ENCODE measurements at places on chromosomes 7 and 10. TPM values are rescaled to one million over a fixed set of nuclear protein-coding genes. Genes with fewer than 3 reads are reported as not detected.
A peak's percentile ranks its signal among the peaks of the same experiment; 100 is the strongest.

ODAD2 gene
- 4.7 TPM for total RNA-seq

AKR1B1 gene
- total RNA-seq, result 54.7 TPM

NODAL gene
- total RNA-seq, result 2.2 TPM

ITGA8 gene
- total RNA-seq, result 16.2 TPM

PPP1R9A gene
- total RNA-seq, result 41.4 TPM

FEZF1 gene
- 0.77 TPM for total RNA-seq

SMKR1 gene
- total RNA-seq, result 2.4 TPM

CPN1 gene
- 0.69 TPM for total RNA-seq

EPO gene
- 0.28 TPM for total RNA-seq

- H3K27ac ChIP-seq, result no peak overlapping the region
These were observed 559.0 kb upstream of the ADARB2 start for GRCh38 chr10:2296179-2296891.

GRCh38 chr7:29976673-29977415 is 12.8 kb downstream of the SCRN1 start:
- H3K27me3 ChIP-seq, result no peaks in the 10 kb centered on the region
- peak overlapping the region; percentile 6 for H3K4me3 ChIP-seq
- DNase-seq, result no peak
- peak overlapping the region; percentile 88 for H3K27ac ChIP-seq

GRCh38 chr7:121531175-121532070 is 135.3 kb upstream of the FAM3C start:
- no peak overlapping the region for H3K4me3 ChIP-seq
- no peaks in the 10 kb centered on the region for H3K4me1 ChIP-seq
- H3K36me3 ChIP-seq, result no peaks in the 10 kb centered on the region
- H3K27me3 ChIP-seq, result no peaks in the 10 kb centered on the region

- H3K4me3 ChIP-seq, result no peak overlapping the region
- H3K27me3 ChIP-seq, result no peaks in the 10 kb centered on the region
- no peak for DNase-seq
- no peaks in the 10 kb centered on the region for H3K4me1 ChIP-seq
- H3K27ac ChIP-seq, result no peak overlapping the region
These were observed 12.0 kb upstream of the CRHR2 start for GRCh38 chr7:30694218-30694745.

DNA sequence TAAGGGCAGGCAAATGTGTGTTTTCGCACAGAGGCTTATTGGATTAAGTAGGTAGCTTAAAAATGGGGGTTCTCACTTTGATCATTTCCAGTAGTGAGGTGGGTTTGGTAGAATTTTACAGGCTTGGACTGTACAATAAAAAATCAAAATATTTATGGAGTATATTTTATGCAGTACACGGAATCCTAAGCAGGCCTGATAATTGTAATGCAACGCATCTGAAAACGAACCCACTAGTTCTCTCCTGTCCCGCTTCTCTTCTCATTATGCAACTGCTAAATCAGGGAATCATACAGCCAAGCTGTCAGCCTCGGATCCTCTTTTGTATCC is 377 bp upstream of the POLR1F start:
- peak overlapping the region; percentile 74 for H3K27ac ChIP-seq
- DNase-seq, result no peak
- no peaks in the 10 kb centered on the region for H3K4me1 ChIP-seq
- no peaks in the 10 kb centered on the region for H3K27me3 ChIP-seq

DNA sequence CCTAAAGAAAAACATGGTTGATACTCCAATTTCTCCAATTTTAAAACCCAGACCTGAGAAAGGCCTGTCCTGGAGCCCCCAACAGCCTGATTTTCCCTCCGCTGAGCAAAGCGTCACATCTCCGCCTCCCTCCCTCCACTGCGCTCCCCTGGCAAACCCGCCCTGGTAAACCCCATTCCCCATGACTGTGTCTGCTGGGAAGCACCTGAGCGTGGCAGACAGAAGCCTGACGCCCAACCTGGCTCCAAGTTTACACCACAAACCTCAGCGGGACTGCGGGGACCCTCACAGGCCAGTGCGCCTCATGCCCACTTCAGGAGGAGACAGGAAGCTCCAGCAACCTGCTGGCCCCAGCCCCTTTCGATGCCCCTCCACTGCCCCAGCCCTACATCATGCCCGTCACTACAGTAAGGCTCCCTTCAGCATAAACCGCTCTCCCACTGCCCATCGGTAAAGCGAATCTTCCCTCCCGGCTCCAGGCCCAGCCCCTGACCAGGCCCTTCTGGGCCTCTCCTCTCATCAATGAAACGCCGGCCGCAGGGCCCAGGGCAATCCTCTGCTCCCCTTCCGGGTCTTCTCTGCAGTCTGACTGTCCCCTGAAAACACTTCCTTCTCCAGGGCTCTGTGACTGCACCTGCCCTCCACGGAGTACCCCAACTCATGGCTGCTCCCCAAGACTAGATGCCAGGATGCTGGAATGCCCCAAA is 233.3 kb downstream of the MAD1L1 start:
- no peaks in the 10 kb centered on the region for H3K27me3 ChIP-seq
- no peak for DNase-seq
- H3K4me1 ChIP-seq, result peaks cover 35% of the 10 kb centered on the region
- no peak overlapping the region for H3K4me3 ChIP-seq
- H3K27ac ChIP-seq, result no peak overlapping the region

DNA sequence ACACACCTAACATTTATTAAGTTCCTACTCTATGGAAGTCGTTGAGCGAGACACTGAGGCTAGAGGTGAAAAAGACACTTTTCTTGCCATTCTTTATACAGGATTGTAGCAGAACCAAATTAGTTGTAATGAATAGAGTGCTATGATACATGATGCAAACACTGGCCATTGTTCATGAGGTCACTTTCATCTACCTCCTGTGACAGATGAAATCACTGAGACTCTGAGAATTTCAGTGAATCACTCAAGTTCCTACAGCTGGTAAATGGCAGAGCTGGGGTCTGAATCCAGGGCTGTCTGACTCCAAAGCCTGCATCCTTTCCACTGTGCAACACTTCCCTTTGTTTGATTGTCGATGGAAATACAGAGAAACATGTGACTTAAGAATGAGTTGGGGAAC is 657.6 kb downstream of the LRMDA start:
- H3K27me3 ChIP-seq, result no peaks in the 10 kb centered on the region
- H3K36me3 ChIP-seq, result no peaks in the 10 kb centered on the region
- DNase-seq, result no peak
- H3K4me3 ChIP-seq, result no peak overlapping the region
- H3K27ac ChIP-seq, result no peak overlapping the region

DNA sequence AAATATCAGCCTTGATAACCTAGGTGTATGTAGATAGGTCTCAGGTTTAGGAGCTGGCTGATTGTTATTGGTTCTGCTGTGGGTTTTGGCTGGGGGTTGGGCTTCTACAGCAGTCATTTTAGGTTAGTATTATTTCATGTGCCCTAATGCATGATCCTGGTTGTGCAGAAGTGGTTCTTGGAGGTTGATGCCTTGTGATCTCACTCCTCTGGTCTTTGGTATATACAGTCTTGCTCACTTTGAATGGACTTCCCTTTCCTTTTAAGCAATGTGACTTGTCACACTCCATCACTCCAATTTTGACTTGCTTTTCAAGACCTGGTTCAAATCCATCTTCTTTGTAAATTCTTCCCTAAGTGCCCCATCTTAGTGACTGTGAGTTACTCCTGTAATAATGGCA is 188.9 kb downstream of the LRMDA start:
- DNase-seq, result no peak
- H3K36me3 ChIP-seq, result no peaks in the 10 kb centered on the region
- H3K27me3 ChIP-seq, result no peaks in the 10 kb centered on the region
- no peak overlapping the region for H3K4me3 ChIP-seq
- H3K4me1 ChIP-seq, result peaks cover 5% of the 10 kb centered on the region

DNA sequence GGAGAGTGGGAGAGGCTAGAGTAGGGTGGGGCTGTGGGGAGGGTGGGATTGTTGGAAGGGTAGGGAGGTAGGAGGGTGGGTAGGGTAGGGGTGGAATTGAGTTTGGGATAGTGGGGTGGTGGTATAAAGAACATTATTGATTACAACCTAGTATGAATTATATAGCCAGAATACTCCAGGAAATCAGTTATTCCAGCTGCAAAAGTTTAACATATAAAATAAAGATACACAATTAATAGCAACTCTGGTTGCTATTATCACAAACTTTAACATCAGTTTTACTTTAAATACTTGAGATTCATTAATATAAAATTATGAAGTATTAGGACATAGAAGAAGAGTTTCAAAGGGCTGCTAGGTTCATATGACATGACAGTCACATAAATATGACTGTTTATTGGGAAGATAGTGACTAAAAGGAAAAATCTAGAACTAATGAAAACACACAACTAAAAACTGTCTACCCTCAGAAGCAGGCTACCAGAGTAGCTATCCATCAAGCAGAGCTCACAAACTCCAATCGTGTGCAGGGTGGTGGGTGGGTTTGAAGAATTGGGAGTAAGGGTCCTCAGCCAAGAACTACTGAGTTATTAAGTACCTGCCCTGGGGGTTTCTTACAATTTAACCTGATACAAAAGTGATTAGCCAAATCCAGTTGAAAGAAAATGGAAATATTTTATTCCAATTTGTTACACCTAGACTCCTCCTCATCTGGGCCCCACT is 14.0 kb upstream of the SGCE start:
- H3K4me3 ChIP-seq, result no peak overlapping the region
- no peak for DNase-seq
- H3K27ac ChIP-seq, result no peak overlapping the region
- no peaks in the 10 kb centered on the region for H3K36me3 ChIP-seq

- H3K4me3 ChIP-seq, result no peak overlapping the region
- DNase-seq, result no peak
- H3K4me1 ChIP-seq, result peaks cover 25% of the 10 kb centered on the region
- no peak overlapping the region for H3K27ac ChIP-seq
These were observed 36.6 kb upstream of the BHLHA15 start for GRCh38 chr7:98174334-98175259.

- H3K27ac ChIP-seq, result no peak overlapping the region
- no peaks in the 10 kb centered on the region for H3K27me3 ChIP-seq
- no peaks in the 10 kb centered on the region for H3K4me1 ChIP-seq
- no peaks in the 10 kb centered on the region for H3K36me3 ChIP-seq
These were observed 1136.4 kb downstream of the TYW1 start for GRCh38 chr7:68133045-68133444.

GRCh38 chr7:85172530-85172941 is 14.3 kb downstream of the SEMA3D start:
- no peaks in the 10 kb centered on the region for H3K27me3 ChIP-seq
- H3K27ac ChIP-seq, result no peak overlapping the region
- H3K4me3 ChIP-seq, result no peak overlapping the region
- no peaks in the 10 kb centered on the region for H3K36me3 ChIP-seq

DNA sequence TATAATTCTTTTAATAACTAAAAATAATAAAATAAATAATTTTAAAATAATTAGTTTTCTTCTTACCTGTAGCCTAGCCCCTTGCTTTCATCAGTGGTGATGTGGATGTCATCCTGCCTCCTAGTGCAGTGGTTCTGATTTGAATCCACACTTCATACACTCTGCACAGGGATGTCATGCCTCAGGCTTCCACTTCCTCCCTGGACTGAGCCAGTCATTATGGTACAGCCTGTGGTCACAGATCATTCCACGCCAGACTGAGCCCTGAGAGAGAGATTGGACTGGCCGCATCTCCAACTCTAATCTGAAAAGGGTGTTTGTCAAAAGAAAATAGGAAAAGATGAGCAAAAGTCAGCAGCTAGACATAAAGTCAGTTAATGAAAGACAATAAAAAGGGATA is 436.2 kb upstream of the IGFBP3 start:
- no peak overlapping the region for H3K27ac ChIP-seq
- no peaks in the 10 kb centered on the region for H3K36me3 ChIP-seq
- H3K4me1 ChIP-seq, result no peaks in the 10 kb centered on the region
- no peak overlapping the region for H3K4me3 ChIP-seq

GRCh38 chr7:131320603-131321002 is 7.1 kb upstream of the MKLN1 start:
- H3K4me3 ChIP-seq, result no peak overlapping the region
- H3K27ac ChIP-seq, result no peak overlapping the region
- H3K27me3 ChIP-seq, result no peaks in the 10 kb centered on the region
- H3K4me1 ChIP-seq, result no peaks in the 10 kb centered on the region
- DNase-seq, result no peak

DNA sequence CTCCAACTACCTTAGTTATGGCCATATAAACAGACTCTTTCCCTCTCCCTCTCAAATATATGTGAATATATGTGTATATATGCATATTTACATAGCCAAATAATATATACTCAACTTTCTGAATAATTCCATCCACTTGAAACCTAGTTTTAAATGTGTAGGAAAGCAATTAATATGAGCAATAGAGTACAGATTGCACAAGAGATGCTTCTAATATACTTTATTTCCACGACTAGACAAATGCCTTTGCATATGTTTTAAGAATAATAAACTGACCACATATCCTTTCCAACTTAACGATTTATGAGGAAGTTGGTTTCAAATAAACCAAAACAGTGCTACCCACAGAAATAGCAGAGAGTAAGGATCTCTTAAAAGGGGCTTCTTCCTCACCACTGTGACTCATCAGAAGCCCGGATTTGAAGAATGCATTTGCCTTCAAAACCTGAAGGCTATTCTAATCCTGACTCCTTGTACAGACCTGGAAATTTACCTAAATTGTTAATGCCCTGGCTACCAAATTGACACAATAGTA is 266.3 kb downstream of the AHR start:
- H3K36me3 ChIP-seq, result no peaks in the 10 kb centered on the region
- DNase-seq, result no peak
- H3K4me1 ChIP-seq, result no peaks in the 10 kb centered on the region
- no peak overlapping the region for H3K4me3 ChIP-seq
- H3K27me3 ChIP-seq, result no peaks in the 10 kb centered on the region
- no peak overlapping the region for H3K27ac ChIP-seq

DNA sequence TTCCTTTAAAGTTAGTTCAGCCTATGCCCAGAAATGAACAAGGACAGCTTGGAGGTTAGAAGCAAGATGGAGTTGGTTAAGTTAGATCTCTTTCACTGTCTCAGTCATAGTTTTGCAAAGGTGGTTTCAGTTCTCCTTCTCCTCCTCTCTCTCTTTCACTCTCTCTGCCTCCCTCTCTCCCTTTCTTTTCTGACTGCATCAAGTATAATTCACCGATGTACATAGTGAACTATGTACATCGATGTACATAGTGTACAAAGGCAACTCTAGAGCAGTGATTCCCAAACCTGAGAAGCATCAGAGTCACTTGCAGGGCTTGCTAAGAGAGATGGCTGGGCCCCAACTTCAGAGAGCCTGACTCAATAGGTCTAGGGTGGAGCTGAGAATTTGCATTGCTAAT is 1259.7 kb downstream of the TYW1 start:
- DNase-seq, result no peak
- H3K27ac ChIP-seq, result no peak overlapping the region
- no peaks in the 10 kb centered on the region for H3K36me3 ChIP-seq
- peaks cover 2% of the 10 kb centered on the region for H3K27me3 ChIP-seq

DNA sequence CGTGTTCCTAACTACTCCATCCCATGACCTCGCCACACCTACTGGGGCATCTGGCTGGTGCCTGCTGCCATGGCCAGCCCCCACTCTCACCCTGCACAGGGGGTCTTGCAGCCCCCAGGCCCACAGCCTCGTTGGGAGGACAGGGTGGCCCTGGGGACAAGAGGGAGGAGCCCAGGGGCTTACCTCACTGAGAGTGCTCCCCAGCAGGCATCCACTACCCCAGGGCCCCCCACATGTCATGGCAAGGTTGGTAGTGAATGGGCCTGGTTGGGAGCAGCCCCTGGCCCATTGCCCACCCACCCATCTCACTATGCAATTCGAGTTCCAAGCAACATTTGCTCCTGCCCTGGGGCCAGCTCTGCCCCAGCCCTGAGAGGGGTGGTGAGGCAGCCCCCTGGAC is 24.0 kb upstream of the AMZ1 start:
- no peaks in the 10 kb centered on the region for H3K27me3 ChIP-seq
- no peak for DNase-seq
- no peak overlapping the region for H3K27ac ChIP-seq
- H3K36me3 ChIP-seq, result peaks cover 57% of the 10 kb centered on the region
- no peak overlapping the region for H3K4me3 ChIP-seq

Measured in spinal cord (tissue), 10 donors.